ENCODE measurements at places on chromosomes 13 and 19.

DNA sequence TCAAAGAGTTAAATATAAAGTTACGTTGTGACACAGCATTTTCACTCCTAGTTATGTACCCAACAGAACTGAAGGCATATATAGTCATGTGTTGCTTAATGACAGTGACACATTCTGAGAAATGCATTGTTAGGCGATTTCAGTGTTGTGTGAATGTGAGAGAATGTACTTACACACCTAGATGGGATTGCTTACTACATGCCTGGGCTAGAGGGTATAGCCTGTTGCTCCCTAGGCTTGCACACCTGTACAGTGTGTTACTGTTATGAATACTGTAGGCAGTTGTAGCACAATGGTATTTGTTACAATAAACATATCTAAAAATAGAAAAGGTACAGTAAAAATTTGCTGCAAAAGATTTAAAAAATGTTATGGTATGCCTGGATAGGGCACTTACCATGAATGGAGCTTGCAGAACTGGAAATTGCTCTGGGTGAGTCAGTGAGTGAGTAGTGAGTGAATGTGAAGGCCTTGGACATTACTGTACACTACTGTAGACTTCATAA lies 89.2 kb downstream of the DHRS12 start:
- DNase-seq = no peak

- DNase-seq = no peak
Measured at GRCh38 chr13:73167028-73167820, 108.4 kb downstream of the KLF5 start.

DNA sequence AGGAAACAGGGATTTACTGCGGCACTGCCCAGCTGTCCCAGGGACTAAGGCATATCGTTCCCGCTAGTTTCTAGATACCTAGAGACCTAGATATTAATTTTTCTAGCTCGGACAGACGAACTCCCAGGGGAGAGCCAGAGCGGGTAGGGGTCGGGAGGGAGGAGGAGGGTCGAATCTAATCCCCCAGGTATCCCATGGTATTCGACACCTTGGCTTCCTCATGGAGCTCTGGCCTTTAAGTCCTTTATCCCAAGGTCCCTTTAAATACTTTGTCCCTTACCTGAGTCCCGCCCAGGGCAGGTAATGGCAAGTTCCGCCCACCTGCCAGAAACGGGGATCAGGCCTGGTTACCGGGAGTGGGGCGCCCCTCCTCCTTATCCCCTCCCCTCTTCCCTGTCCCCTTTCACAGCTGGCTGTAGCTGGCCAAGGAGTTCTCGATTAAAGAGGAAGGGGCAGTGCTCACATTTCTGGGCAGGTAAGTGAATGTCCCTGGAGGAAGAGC lies at the start of gene PRRG2:
Gene PRRG2 (plus strand): TSS at position 310 of the 502 bp plus-strand sequence. CDS start 1,904 bp downstream, outside the sequence.
- no peak for DNase-seq

DNA sequence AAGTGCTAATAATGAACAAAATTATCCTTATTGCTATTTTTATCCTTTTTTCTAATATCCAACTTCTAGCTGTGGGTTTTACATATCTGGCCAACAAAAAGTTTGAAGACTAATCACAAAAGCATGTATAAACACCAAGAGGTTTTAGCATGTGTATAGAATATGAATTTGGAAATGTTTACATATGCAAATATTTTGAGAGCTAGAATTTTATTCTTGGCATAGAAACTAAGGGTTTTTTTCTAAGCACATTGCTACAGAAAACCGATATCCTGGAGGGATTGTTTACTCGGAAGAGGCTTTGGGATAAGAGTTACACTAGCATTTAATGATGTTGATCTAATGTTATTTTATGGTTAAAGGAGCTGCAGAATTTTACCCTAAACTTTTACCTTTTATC lies 392.1 kb downstream of the EFNB2 start:
- no peak for DNase-seq

DNA sequence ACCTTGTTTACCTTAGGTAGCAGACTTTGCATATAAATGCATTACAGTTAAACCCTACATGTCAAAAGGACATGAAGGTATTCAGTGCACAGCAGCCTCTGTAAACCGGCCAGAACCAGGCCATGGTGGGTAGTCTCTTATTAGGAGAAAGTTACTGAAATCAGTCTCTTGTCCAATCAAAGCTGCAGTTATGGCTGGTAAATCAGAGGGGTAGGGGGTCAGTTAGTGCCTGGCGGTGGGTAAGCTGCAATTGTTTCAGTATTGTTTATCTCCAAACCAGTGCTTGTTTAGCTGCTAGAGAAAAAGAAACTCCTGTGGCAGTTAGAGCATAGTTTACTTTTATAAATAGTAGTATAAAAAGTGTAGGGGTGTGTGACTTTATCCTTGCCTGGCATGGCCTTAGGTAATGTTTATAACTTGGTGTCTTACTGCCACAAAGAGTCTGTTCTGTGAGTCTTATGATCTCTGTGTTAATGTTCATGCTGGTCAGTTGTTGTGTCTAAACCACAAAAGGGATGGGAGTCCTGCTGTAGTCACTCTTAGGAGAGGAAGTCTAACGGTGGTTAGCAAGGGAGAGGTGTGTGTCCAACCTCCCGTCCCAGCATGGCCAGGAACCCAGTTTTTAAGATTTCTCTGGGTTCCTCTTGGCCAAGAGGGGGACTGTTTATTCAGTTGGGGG lies 28.0 kb downstream of the CHST8 start:
- no peak for DNase-seq

DNA sequence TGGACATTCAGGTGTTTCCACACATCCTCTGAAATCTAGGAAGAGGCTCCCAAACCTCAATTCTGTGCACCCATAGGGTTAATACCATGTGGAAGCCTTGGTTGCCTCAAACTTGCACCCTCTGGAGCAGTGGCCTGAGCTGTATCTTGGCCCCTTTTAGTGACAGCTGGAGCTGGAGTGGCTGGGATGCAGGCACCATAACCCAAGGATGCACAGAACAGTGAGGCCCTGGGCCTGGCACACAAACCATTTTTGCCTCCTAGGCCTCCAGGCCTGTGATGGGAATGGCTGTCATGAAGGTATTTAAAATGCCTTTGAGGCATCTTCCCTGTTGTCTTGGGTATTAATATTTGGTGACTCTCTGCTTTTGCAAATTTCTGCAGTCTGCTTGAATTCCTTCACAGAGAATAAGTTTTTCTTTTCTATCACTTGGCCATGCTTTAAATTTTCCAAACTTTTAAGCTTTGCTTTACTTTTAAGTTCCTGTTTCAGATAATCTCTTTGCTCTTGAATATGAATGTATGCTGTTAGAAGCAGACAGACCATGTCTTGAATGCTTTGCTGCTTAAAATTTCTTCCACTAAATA lies 1594.5 kb upstream of the PCDH20 start:
- DNase-seq = peak; percentile 10

GRCh38 chr19:18102916-18103542 lies 5.5 kb downstream of the MAST3 start:
- no peak for DNase-seq

GRCh38 chr13:104114101-104114500 lies 1047.9 kb upstream of the SLC10A2 start:
- no peak for DNase-seq

GRCh38 chr13:110471833-110472162 lies 89.7 kb downstream of the RAB20 start:
- DNase-seq = no peak

DNA sequence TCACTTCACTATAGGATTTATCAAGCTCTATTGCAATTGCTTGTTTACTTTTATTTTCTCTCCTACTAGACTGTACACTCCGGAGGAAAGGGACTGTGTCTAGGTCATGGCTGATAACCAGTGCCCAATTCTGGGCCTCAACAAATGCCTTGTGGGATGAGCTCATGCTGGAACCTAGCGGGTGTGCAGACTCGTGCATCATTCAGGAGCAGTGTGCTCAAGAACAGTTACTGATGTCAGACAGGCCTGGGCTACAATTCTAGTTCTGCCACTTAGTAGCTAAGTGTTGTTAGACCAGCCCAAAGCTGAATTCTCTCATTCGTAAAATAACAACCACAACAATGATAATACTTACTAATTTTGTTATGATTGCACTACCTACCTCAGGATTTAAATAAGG lies 95.4 kb downstream of the CYSLTR2 start:
- DNase-seq = no peak

GRCh38 chr13:79380997-79381396 lies 25.1 kb downstream of the RBM26 start:
- DNase-seq = no peak

- peak; percentile 74 for DNase-seq
Measured at GRCh38 chr19:48513289-48514122, 1.9 kb upstream of the LMTK3 start.

- DNase-seq = no peak
Measured at GRCh38 chr13:34151885-34152284, 333.9 kb downstream of the RFC3 start.

DNA sequence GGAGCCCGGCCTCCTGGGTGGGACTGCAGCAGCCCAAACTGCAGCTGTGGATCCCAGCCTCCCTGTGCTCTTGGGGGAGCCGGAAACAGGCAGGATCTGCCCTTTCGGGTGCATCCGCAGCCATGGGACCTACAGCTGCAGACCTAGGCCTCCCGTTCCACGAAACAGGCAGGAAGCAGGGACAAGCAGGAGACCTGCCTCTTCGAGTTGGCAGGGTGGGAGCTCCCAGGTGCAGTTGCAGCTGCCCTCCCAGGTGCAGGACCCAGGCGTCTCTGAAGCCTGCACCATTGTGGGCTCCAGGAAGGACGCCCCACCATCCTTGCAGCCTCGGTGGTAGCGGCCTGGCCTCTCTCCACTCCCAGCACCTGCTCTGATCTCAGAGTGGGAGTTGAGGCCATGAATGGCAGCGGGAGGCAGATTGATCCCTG lies 189.0 kb upstream of the KLHL1 start:
- no peak for DNase-seq

- DNase-seq = peak; percentile 94
Measured at GRCh38 chr19:40365613-40366401, 17.3 kb downstream of the PLD3 start.

GRCh38 chr19:21922276-21922675 lies 86.3 kb upstream of the ZNF43 start:
- DNase-seq = no peak

DNA sequence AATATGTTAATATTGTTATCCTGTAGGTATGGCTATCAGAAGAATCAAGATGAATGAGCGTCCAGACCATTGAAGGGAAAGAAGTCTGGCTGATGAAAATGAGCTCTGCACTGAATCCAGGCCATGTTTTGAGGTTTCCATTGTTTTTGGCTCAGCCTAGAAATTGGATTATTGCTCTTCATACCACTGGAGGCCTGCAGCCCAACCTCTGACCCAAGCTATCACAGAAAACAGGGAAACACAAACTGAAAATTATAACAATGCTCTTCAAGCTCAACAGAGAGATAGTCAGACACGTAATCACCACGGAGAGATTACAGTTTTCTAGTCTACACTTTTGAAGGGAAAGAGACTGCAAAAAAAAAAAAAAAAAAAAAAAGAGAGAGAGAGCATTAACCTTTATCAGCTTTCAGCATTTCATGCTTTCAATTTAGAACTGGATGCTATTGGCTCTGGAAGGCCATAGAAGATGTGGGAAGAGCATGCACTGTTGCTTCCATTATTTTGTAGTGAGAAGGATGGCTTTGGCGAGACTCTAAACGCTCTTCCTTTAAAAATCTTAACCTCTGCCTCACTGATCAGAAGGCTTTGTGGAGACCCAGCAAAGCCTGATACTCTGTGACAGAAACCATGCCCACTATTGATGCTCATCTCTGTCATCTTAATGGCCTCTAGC lies 10.8 kb downstream of the EDNRB start:
- no peak for DNase-seq

DNA sequence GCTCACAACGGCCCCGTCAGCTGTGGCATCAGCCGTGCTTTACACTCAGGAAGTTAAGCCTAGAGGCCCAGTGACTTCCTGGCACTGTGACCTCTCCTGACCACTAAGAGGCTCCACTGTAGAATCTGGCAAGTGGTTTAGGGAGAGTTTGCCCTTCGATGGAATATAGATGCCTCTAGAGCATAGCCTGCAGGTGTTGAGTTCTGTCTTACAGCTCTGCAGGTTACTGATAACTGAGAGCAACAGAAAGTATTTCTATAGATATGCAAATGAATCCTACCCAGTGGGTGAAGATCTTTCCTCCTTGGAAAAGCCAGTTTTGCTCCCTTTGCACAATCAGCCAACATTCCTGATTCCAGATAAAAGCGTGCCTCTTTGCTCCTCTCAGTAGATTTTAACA lies 35.8 kb downstream of the ATP12A start:
- DNase-seq = no peak

GRCh38 chr19:33505823-33506222 lies 15.8 kb downstream of the PEPD start:
- no peak for DNase-seq

DNA sequence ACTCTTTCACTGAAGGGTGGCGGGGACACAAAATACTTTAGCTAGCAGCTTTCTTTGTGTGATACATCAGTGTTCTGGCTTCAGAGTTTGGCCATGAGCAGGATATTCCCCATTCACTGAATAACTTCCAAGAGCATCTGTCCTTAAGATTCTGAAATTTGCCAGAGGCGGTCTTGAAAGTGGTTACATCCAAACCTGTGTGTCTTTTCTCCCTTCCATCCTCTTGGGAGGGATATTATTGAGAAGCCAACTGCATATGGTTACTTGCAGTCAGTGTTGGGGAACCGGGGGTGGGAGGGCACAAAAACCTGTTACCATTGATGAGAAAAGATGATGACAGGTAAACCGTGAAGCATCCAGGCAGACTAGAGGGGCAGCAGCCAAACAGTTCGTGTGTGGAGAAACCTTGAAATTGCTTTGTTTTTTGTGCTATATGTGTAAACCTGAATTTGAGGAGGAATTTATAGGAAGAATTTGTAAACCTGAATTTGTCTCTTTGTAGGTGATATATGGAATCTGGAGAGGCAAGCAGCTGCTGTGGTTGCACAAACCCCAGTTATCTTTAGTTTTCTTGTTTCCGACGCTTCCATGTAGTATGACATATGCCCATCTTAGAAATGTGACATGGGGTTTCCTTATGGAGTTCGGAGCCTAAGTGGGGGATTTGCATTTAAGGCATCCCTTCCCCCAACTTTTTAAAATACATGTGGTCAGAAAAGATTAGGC lies 104.8 kb downstream of the WDFY2 start:
- DNase-seq = no peak

- DNase-seq = no peak
Measured at GRCh38 chr13:111184458-111185401, 69.6 kb downstream of the ARHGEF7 start.

DNA sequence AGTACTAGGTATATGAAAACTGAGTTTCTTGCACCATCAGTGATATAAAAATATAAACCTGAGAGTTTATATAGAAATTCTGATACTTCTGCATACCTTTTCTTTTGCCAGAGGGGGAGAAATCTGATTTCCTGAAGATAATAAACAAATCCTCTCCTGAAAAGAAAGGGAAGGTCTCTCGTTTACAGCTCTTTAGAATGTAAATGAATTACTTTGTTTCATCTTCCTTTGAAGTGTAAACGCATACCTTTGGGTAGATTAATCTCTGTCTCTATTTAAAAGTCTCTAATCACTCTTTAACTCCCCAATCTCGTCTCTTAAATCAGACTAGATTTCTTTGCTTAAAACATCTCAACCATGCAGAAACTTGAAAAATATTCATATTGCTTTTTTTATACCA lies 1092.9 kb downstream of the SLITRK5 start:
- no peak for DNase-seq

GRCh38 chr13:21328836-21329477 lies 130.1 kb downstream of the ZDHHC20 start:
- no peak for DNase-seq

- DNase-seq = peak; percentile 91
Measured at GRCh38 chr13:112885782-112886268, 83.2 kb upstream of the MCF2L start.

- peak; percentile 93 for DNase-seq
Measured at GRCh38 chr19:15265850-15266248, 33.6 kb upstream of the EPHX3 start.

- DNase-seq = no peak
Measured at GRCh38 chr13:59274958-59275727, 888.6 kb downstream of the DIAPH3 start.
